ENCODE measurements at places on chromosomes 7 and 10.

DNA sequence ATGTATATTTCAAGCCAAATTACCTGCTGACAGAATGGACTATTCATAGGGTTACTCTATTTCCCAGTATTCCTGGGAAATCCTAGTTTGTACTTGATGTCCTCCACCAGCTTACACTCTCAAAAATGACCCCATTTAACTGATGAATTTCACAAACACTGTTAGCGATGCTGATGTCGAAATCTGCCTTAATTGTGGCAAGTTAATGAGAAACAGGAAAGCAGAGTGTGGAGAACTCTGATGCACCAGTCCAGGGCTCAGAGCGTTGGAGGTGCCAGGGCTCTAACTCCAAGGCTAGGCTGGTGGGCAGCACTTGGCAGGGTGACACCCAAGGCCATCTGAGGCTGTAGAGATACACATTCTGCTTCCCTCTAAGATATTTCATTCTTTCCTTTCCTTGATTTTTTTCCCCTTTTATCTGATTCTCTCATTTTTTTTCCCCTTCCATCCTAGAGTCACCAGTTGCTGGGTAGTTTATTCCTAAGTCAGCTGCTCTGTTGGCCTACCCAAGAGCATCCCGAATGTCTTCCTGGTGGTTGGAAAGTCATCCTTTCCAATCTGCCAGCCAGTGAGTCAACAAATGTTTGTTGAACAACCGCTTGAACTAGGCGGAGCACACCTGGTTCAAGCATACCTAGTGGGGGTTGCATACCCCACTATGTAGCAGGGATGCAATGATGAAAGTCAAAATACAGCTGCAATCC is 525.0 kb upstream of the NRP1 start:
- DNase-seq, result no peak

DNA sequence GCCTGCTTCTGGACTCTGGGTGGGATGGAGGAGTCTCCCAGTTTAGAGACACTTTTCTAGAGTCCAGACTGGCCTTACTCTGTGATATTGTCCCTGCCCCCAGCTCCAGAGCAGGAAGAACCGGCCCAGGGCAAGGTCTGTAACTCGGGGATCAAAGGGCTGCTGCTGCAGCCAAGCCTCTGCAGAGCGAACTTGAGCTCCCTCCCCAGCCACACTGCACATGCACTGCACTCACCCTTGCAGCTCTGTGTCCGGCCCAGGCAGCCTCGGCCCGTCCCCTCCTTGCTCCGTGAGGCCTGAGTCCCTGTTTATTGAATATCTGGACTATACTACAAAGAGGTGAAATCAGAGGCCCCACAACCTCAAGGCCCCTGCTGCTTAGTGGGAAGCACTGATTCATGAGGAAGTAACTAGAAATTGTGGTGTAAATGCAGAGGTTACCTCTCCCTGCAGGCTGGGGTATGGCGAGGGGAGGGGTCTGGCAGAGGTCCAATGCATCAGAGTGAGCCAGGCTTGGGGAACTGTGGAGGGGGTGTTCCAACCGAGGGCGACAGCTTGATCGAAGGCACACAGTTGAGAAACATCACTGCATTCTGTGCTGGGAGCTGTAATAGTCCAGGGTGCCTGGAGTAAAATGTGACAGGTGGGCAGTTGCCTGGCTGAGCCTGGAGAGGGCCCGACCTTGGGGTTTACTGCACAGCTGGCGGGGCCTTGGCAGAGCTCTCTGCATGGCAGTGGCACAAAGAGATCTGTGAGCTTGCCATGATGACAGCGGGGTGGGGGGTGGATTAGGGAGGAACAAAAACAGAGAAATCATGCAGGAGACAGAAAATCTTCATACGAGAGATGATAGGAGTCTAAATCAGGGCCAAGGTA is 49.1 kb downstream of the AOC1 start:
- no peak for DNase-seq

GRCh38 chr7:17026269-17026668 is 144.5 kb upstream of the AGR3 start:
- no peak for DNase-seq

- DNase-seq, result no peak
Measured at GRCh38 chr10:106931853-106932249, 232.7 kb downstream of the SORCS1 start.

- DNase-seq, result no peak
Measured at GRCh38 chr7:132745510-132745909, 169.2 kb upstream of the PLXNA4 start.

- no peak for DNase-seq
Measured at GRCh38 chr10:27494116-27494805, 9.8 kb upstream of the RAB18 start.

DNA sequence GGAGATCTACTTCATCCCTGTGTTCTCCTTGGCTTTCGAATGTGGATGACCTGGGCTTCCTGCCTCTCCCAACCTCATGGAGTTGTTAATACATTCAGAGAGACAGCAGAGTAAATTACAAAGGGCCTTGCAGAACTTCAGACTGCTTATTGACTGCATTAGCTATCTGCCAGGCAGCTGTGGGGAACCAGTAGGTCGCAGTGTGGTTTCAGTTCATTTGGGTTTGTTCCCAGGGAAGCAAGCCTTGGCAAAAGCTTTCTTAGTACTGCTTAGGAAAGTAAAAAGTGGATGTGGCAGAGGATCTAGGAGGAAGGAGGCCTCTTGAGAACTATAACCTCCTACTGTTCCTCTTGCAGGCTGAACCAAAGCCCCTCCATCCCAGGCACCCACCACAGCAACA is 9.2 kb downstream of the NPFFR1 start:
- DNase-seq, result no peak

DNA sequence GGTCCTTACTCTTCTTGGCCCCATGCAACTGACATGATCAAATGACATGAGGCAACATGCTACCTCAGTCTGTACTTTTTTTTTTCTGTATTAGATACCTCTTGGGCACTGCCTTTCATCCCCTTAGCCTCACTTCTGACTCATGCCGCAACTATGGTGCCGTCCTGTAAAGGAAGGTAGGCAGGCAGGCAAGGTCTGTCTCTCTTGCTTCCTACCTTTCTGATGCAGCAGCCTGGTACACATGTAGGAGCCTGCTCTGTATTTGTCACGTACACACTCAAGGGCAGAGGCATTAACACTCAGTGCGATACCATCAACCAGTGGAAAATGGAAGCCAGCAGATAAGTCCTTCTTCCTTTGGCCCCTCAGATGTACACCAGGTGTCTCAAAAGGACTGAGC is 146.7 kb downstream of the ATE1 start:
- DNase-seq, result no peak

GRCh38 chr10:63364918-63365317 is 100.9 kb downstream of the JMJD1C start:
- no peak for DNase-seq

DNA sequence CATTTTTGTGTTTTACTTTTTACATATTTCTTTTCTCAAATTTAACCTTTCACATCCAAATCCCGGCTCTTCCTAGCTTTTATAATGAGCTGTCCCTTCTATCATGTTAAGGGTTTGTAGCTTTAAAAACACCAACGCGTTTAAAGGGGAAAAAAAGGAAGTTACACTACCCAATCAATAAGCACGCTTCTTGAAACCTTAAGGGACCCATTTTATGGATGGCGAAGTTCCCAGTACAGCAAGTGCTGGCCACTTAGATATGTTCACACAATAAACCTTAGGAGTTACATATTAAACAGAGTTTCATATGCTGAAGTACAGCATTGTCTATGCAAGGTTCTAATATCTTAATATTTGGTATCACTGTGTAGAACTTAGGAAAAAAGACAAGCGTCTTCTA is 1.8 kb downstream of the GNG11 start:
- no peak for DNase-seq

DNA sequence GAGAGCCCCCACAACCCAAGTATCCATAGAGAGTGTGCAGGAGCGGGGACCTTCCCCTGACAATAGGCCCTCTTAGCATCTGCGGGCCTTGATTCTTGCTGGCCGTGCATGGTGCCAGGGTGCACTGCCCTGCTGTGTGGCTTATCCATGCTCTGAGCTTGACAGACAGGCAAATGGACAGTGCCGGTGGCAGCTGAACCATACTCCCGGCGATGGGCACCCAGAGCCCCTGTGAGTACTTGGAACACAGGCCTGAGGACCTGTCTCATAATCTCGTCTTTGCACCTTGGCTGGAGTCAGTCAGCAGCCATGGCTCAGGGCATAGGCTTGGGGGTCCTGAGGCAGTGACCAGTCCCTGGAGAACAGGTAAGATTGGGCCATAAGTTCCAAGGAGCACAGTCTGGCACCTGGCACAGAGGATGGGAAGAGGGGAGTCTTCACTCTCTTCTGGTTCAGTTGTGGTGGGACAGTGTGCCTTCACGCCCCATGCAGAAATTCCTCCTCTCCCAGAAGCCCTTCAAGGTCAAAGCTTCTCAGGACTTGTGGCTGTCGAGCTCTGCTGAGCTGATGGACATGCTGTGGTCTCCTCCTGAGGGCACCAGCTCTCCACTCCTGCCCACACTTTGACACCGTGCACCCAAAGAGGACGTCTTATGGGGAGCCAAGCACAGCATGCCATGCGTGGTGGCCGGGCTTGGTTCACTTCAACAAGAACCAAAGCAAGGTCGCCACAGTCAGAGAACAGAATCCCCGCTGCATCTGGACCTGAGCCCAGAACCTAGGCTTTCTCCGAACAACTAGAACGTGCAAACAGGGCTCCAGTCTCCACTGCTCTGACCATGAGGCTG is 59.4 kb upstream of the CAMK2B start:
- DNase-seq, result peak; percentile 5

- no peak for DNase-seq
Measured at GRCh38 chr7:144579687-144580086, 176.2 kb upstream of the NOBOX start.

GRCh38 chr10:131381576-131381975 is 70.1 kb upstream of the TCERG1L start:
- DNase-seq, result no peak

- DNase-seq, result no peak
Measured at GRCh38 chr7:39663263-39663662, 39.9 kb downstream of the RALA start.

GRCh38 chr10:49089557-49090188 is 25.6 kb downstream of the VSTM4 start:
- DNase-seq, result no peak

DNA sequence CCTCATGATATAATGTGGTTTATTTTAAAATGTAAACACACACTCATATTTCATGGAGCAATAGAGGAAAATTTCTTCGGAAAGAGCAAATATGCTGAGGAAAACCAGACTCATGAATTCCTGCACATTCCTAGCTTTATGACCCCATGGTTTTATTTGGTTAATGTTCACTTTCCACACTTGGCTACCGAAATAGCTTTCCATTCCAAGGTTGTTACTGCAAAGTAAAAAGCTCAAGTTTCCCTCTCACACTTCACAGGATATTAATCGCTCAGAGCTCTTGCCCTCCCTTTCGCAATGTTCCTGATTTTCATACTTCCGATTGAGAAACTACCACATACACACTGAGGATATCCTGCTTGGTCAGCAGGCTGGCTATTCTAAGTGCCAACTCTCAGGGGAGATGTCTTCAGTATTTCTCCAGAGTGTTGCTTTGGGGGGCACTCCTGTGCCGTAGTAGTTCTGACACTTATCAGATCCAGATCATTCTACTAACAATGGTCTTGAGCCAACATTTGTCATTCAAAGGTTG is 77.5 kb upstream of the STEAP1B start:
- DNase-seq, result no peak

DNA sequence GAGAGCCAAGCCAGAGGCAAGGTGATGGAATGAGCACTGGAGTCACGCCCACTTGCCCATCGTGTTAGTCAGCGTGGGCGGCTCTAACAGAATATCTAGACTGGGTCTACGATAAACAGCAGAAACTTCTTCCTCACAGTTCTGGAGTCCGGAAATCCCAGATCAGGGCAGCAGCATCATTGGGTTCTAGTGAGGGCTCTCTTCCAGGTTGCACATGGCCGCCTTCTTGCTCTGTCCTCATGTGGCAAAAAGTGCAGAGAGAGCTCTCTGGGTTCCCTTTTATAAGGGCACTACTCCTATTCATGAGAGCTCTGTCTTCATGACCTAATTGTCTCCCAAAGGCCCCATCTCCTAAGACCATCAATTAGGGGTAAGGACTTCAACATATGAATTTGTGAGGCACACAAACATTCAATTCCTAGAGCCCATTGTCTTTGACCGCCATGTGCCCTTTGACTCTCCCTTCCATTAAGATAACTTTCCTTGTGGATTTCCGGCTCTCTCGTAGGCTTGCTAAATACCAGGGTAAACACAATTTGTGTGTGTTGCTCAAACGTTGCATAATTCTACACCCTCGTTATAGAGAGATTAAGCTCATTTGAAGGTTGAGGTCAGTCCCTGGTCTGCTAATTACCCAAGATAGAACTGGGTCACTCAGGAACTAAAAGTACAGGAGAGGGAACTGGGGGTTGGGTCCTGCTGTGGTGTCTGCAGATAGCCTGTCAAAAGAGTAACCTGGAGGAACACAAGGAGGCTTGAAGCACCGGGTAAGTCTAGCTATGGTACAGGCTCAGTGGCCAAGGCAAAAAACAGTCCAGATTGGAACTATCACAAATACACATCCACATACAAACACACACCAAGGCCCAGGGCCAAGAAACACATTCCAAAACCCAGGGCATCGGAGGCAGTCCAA is 28.7 kb upstream of the USP6NL start:
- DNase-seq, result no peak

GRCh38 chr10:72175149-72175548 is 40.7 kb upstream of the ANAPC16 start:
- DNase-seq, result no peak

- peak; percentile 57 for DNase-seq
Measured at GRCh38 chr10:99993701-99994689, 15.8 kb downstream of the DNMBP start.

DNA sequence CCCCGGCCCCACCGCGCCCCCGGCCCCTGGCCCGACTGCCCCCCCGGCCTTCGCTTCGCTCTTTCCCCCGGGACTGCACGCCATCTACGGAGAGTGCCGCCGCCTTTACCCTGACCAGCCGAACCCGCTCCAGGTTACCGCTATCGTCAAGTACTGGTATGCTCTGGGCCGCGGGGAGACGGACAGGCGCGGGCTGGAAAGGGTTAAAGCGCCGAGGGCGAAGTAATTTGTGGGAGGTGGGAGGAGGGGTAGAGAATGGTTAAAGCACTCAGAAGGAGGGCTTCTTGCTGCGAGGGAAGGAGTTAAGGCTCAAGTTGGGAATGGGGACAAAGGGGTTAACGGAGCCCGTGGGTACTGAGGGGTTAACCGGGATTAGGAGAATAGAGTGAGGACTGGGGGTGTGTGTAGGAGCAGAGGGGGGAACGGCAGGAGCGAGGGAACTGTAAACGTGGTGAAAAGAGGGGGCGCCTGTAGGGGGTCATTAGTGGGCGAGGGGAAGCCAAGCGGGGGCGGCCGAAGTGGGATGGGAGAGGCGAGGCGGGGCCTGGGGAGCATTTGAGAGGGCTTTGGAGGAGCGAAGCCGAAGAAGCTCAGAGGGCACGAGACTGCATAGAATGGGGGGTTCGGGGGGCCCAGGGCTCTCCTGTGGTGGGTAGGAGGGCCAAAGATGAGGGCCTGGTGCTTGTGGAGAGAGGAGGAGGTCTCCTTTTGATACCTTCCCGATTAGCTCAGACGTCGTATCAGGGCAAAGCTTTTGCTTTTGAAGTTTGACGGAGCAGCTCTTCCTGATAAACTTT is 605 bp downstream of the SUFU start:
- DNase-seq, result peak; percentile 17

GRCh38 chr7:136514776-136515175 is 353.7 kb upstream of the CHRM2 start:
- DNase-seq, result no peak

- no peak for DNase-seq
Measured at GRCh38 chr10:3995302-3996210, 210.5 kb upstream of the KLF6 start.

GRCh38 chr7:101718363-101719122 is 89.4 kb upstream of the MYL10 start:
- no peak for DNase-seq

Data from stimulated activated naive CD8-positive, alpha-beta T cell treated with anti-CD3 and anti-CD28 coated beads, Interleukin-15, amount 100 ng/mL, for 72 hours (primary cell).